Activated T-cell treated with anti-CD3 and anti-CD28 coated beads for 24 hours (primary cell): ENCODE measurements at places on chromosomes 1 and 21.

GRCh38 chr1:91684481-91685196, 184.0 kb downstream of the CDC7 start:
- DNase-seq = no peak

DNA sequence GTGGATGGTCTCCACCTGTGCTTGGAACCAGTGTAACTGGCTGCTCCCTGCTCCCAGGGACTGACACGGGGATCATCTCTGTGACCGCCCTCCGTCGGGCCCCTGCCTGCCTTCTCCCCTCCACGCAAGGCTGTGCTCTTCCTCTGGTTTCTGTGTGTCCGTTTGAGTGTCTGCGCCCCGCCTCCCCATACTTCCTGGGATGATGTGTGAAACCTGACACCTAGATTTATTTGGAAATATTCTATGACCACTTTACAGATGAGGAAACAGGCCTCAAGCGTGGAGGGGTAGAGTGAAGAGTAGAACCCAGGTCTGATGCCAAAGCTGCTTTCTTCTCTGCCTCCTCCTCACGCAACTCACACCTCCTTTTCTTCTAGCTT, 24.3 kb downstream of the LDLRAP1 start:
- DNase-seq = no peak

DNA sequence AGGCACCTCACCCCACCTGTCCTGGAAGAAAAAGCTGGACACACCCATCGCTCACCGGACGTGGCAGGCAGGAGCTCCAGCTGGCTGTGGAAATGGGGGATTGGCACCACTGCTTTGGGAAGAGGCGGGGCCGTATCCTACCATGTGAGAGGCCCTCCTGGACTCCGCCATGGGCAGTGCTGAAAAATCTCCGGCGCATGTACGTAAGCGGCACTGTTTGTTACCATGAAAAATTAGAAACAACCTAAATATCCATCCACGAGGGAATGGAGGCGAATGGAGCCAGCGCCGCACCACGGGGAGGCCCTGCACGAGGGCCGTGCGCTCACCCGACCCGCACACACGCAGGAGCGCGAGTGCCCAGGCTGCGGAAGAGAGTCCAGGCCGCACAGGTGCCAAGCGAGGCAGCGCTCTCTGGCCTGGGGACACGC, 3.1 kb downstream of the KRTAP10-8 start:
- no peak for DNase-seq

DNA sequence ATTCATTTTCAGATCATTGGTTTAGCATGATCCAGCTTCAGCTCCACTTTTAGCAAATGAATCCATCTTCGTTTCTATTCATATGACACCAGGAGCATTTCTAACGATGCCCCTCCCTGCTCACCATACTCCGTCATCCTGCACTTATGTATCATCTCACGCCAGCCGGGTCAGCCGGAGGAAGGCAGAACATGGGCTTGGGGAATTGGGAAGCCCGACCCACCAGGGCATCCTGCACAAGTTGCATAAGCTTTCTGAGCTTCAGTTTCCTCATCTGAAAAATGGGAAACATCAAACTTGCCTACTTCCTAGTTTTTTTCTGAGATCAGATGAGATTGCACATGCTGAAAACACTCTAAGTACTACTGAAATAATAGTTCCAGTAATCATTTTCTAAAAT, 194.7 kb downstream of the AK5 start:
- DNase-seq = no peak

GRCh38 chr1:195828325-195828724, 779.9 kb downstream of the KCNT2 start:
- no peak for DNase-seq

DNA sequence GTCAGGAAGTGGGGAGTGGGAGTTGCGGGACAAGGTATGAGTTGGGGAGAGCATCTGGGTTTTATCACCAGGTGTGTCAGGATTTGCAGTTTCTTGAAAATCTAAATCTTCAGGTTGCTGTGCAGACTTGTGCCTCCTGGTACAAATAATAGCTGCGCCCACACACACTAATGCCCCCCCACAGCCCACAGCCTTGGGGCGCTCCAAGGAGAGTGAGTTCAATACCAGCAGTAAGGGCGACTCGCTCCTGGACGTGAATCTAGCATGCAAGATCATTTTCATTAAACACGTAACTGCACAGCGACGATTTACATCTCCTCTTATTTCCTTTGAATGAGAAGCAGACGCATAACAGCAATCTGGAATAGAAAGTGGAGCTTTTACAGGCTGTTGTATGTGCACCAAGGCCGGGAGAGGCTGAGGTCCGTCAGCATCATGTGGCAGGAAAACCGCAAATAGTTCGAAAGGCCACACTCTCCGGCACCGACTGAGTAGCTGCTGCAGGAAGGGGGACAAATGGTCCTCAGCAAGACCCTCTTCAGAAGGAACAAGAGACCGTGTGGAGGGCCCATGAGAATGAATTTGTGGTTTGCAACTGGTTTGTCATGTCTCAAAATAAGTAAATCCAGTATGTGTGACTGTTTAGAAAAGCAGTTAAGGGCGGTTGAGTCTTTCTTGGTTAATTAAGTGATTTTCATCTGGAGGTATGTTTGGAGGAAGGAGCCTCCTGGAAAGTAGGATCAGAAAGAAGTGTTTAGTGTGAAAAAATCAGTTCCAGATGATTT, 439.5 kb downstream of the SMYD3 start:
- no peak for DNase-seq

- no peak for DNase-seq
These were observed 4.3 kb upstream of the ERI3 start for GRCh38 chr1:44359234-44359935.

GRCh38 chr1:211928290-211928801, 97.8 kb upstream of the LPGAT1 start:
- DNase-seq = no peak

DNA sequence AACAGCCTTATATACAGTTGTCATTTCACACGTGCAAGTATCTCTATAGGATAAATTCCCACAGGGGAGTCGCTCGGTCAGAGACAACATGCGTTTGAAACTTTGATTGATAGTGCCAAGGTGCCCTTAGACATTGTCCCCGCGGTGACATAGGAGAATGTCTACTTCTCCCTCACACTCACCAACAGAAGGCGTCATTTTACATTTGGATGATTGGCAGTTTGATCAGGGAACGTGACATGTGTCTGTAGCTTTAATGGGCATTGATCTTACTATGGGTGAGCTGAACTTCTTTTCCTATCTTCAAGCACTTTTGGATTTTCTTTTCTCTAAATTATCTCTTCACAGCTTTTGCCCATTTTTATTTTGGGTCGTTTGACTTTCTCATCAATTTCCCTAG, 42.6 kb upstream of the PAX7 start:
- DNase-seq = no peak

- DNase-seq = no peak
These were observed 105.2 kb downstream of the SUSD4 start for GRCh38 chr1:223258751-223259198.

DNA sequence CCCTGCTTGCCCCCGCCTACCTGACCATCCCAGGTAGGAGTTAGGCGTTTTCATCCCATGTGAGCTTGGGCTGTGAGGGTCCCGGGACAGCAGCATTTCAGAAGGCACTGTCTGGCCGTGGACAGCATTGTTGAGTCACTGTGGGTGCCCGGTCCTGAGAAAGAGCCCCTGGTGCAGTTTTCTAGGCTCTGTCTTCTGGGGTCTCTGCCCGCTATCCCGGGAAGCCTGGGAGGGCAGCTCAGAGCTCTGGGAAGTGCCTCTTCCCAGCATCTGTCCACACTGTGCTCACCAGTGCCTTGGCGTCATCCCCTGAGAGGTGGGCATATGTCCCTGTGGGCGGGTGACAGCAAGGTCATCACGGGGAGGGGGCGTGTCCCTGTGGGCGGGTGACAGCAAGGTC, 11.4 kb upstream of the ZNF669 start:
- no peak for DNase-seq
